ENCODE measurements at places on chromosomes 5 and 9.

DNA sequence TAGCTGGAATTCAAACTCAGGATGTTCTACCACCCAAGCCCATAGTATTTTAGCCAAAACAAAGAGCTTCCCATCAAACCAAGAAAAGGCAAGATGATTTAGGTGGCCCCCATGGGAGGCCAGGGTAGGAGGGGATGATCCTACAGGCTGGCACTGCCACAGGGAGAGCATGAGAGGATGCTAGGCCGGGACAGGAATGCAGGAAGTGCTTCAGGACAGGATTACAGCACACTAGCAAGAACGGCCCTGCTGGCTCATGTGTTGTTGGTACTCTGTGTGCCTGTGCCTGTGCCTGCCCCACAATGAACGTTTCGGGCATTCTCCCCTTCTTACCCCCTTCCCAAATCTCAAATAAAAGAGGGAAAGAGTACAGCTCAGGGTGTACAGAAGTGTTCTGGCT lies 110.7 kb upstream of the TRIM32 start:
- no peak for DNase-seq

DNA sequence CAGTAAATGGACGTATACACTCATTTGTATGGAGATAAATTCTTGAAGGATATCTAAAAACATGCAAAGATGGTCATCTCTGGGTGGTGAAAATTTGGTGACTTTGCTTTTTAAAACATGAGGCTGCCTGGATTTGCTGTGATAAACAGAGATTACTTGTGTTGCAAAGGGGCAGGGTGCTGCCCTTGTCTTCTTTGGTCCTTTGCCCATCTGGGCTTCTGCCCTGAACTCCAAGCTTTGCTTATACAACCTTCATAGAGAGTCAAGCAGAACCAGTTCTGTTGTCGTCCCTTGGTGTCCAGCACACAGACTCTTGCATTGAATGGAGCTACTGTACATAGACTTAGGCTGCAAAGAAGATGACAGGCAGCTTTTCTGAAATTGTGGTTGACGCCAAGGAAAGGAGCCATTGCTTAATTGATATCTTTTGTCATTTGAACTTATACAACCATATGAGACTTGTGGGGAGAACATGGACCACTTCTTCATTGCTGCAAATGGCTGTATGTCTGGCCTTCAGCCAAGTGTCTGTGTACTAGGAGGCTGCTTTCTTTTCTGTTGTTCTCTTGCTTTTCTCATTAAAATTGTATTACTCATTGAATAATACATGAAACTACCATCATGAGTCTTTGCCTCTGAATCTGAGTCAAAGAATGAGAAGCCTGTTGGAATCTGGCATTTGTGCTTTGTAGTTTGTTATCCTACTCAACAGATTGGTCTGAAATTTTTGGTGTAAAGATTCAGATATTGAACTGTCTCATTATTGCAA lies 152.5 kb downstream of the DMRT2 start:
- DNase-seq = no peak

GRCh38 chr5:73273379-73274050 lies 100.5 kb downstream of the TMEM174 start:
- DNase-seq = no peak

DNA sequence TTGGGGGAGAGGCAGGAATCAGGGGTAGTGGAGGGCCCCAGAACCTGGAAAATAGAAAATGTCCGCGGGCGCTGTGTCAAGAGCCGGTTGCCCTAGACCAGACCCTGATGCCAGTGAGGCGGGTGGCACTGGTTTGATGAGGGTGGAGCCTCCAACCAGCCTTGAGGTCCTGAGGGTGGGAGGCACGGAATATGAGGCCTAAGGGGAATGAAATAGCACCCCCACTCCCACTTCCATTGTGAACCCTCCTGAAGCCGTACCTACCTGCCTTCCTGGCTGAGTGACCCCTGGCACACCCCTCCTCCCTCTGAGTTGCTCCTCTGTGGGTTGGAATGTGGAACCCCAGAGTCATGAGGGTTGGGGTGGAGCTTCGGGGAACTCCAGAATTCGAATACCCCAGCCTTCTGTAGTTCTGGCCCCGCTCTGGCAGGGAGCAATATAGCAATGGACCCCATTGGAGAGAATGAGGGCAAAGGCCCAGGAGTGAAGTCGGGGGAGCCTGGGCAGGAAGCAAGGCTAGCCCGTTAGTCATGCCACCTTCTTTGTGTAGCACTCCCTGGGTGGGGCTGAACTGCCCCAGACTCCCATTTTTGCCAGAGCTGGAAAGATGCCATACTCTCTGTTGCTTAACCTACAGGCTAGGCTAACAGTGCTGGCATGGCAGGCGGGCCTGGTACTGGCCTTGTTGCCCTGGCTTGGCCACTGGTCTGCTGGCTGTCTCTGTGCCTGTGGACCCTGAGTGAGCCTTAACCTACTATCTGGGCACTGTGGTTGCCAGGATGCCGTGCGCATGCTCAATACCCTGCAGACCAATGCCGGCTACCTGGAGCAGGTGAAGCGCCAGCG lies 1.0 kb downstream of the FPGS start:
- no peak for DNase-seq

- DNase-seq = no peak
Observed at GRCh38 chr9:130239741-130240241, 25.8 kb upstream of the HMCN2 start.

DNA sequence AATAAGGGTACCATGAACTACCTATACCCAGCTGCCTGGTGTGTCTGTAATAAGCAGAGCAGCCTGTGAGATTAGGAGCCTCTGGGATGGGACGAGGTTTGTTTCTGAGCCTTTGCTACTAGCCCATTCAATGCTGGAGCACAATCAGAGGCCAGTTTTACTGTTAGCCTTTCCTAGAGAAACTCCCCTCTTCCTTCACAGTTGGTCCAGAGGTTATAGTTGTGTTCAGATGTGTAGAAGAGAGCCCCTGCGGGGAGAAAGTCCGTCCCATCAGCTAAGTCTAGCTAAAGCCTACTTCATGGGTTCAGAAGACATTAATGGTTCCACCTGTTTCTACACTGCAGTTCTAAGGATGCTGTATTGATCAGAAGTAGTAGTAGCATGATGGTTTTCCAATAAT lies 16.8 kb downstream of the NUP214 start:
- no peak for DNase-seq
